ENCODE measurements at places on chromosomes 12 and 14.

- no peak for DNase-seq
These were observed 128.6 kb upstream of the PARP11 start for GRCh38 chr12:4001841-4002240.

- peak; percentile 85 for DNase-seq
These were observed 56.4 kb upstream of the ATP2A2 start for GRCh38 chr12:110224379-110225304.

DNA sequence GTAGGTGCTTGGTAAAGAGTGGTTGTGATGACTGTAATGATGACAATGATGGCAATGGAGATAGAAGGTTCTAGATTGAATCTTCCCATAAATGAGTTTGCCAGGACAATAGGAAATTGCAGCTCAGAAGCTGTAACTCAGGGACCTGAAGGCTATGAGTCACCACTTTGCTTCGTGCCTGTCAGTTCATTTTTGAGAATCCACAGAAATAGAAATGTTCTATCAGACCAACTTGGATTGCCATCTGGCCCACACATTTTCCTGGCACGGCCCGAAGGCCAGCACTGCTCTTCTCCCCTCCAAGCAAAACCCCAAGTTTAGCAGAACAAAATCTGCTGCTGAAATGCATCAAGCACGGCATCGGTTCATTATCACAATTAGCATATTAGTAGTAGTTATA is 1127.0 kb downstream of the BCL11B start:
- no peak for DNase-seq

- DNase-seq = no peak
These were observed 29.7 kb downstream of the A2ML1 start for GRCh38 chr12:8852119-8852518.

- no peak for DNase-seq
These were observed 241.6 kb downstream of the BCAT1 start for GRCh38 chr12:24707334-24707733.

DNA sequence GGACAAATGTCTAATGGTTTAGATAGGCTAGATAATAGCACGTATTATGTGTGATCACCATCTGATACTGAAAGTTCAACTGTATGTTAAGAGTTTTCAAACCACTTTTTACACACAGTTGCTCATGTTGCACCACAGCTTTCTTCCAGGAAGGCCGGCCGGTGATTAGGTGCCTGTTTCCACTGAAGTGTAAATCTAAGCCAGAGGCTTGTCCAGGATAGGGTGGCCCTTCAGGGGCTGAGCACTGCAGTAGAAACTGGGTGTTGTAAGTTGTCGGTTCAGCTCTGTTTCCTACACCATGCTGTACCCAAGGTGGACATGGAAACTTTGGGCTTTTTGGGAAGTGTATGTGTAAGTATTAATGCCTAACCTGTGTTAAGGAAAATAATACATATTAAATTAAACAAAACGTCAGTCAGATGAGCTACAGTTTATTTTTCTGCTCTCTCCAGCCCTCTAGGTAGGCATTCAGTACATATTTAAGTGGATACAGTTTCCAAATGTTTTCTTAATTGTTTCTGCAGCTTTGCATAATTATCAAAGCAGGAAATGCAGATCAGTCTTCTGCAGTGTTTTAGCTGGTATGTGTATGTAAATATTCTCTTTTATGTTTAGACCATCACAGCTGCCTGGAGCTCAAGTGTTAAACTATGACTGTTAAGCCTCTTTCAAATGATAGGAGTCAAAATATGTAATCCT is 30.9 kb downstream of the TDP1 start:
- DNase-seq = no peak

DNA sequence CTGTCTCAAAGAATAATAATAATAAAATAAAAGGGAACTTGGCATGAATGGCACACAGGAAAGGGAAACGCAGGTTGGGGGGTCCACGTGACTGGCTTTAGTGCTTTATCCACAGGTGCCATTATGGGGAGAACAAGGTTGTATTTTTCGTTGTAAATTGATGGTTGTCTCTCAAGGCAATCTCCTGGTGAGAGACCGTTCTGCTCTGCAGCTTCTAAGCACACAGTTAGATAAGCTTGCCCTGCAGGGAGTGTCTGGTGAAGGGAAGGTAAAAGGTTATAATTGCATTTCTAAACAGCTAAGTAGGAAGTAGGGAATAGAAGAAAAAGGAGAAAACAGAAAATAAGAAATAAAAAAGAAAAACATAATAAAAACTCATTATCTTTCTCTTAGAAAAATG is 69.1 kb upstream of the CPSF6 start:
- DNase-seq = no peak

DNA sequence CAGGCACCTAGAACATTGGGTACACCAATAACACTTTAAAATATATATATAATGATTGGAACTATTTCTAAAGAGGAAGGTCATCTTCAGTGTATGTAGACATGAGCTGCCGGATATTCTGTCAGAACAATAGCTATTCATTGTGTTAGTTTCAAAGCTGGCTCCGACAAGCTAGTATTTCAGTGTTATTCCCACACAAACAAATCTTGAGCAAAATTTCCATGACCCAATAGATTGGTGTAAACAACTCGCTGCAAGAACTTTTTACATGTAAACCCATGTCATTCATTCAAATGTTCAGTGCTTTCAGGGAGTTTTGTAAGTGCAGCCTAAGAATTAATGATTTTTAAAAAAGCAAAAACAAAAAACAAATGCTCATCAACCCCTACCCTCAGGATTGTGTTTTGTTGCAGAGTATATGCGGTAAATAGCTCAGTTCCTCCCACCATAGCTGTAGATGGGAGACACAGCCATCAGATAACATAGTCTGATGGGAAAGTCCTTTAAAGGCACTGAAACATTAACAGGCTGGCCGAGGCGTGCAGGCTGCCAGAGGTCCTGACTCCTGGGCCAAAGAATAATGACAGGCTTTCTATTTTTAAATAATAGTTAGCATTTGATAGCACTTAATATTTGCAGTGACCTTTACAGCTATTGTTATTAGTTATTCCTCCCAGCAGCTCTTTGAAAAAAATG is 150.3 kb upstream of the ARHGAP5 start:
- no peak for DNase-seq

Data from astrocyte of the cerebellum (primary cell).